ENCODE measurements at places on chromosomes 5 and 9.

DNA sequence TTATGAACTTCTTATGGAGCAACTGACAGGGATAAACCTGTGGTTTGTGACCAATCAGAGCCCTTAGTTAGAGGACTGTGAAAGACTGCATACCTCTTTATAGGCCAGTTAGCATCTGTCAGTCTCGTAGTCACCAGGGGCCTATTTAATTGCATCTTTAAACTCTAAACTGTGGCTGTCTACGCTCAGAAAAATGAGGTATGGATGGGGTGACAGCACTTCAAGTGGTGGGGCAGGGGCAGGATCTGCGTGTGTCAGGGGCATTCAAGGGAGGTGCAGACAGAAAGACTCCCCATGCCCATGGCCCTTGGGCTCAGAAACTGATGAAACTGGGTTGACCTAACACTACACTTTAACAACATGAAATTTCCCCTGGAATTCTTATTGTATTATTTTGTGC is 132.6 kb upstream of the TBCA start:
- no peak for DNase-seq

GRCh38 chr9:87950765-87951488 is 23.4 kb downstream of the CDK20 start:
- no peak for DNase-seq

- DNase-seq = no peak
Measured at GRCh38 chr9:126321742-126322141, 4.9 kb upstream of the MVB12B start.

DNA sequence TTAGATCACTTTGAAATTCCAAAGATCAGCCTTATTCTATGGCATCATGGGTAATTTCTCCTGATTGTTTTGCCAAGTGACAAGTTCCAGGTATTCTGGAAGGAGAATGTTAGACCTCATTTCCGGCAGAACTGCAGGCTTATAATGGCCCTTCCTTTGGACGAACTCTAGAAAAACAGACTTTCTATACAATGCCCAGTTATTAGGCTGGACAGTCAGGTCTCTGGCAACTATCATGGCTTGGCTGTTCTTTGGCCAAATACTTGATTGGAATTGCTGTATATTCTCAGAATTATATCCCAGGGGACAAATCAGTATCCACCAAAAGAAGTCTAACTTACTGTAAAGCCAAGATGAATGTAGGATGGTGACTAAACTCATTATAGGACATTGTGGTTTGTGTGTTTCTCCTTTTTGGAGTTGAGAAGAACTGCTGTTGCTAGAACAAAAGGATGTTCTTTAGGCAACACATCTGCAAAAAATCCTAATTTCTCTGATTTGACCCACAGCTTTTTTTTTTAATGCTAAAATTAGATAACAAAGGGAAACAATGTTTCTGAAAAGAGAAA is 69.0 kb downstream of the ADAMTSL1 start:
- DNase-seq = no peak

DNA sequence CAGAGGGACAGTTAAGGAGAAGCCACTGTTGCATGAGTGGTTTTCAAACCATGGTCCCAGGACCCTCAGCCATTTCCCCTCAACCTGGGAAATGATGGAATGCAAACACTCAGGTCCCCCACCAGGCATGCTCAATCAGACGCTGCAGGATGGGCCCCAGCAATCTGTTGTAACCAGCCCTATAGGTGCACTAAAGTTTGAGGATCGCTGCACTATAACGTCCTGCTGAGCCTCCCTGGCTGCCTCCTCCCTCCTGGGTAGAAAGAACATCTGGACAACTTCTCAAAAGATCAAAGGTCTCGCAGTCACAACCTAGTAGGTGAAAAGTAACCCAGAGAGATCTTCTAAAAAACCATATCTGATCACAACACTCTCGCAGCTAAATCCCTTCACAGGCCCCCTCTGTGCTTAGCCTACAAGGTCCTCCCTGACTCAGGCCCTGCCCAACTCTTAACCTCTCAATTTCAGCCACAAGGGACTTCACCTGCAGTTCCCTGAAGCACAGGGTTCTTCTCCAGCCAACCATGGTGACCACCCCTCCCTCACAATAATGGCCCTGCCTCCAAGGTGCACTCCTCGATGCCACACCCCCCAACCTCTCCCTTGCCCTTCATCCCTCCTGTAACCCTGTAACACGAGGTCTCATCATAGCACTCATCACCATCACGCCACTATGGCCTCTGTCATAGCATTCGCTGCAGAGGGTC is 3.5 kb downstream of the SHB start:
- no peak for DNase-seq

- no peak for DNase-seq
Measured at GRCh38 chr9:18806232-18807080, 226.6 kb downstream of the SAXO1 start.

- DNase-seq = no peak
Measured at GRCh38 chr5:170625221-170626165, 121.7 kb downstream of the KCNIP1 start.

DNA sequence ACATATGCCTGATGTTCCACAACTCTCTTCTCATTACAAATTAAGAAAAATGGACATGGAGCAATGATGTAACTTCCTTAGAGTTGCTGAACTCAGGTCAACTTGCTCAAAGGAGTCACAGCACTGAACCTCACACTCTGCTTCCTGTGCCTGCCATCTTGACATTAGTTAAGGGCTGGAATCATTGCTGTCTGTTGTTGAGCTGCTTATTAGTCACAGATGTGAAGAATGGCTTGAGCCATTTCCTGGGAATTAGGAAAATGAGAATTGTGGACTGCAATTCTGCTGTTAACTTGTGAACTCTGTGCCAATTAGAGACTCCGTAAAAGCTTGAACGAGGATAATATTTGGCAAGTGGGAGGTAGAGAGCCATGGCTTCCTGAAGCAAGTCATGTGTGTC is 212.0 kb downstream of the ADAMTS12 start:
- DNase-seq = no peak

- DNase-seq = no peak
Measured at GRCh38 chr9:12935714-12936113, 160.9 kb downstream of the LURAP1L start.

- no peak for DNase-seq
Measured at GRCh38 chr5:127601111-127601510, 47.8 kb upstream of the CTXN3 start.

GRCh38 chr5:165407352-165407751 is 1901.9 kb downstream of the MAT2B start:
- no peak for DNase-seq

DNA sequence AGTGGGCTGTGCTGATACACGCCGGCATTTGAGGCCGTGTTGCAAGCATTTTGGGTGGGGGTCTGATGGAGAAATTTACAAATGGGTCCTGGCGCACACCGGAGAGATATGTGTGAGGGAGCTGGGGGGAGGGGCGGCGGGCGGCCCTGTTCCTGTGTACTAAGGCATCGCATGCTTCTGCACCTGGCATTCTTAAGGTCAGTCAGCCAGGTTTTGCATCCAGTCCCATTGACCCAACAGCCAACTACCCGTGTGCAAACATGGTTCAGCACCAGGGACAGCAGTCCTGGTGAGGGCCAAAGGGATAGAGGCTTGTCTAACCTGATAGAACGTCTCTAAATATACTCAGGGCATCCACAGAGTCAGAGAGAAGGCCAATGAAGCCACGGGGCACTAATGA is 839 bp downstream of the GABRG2 start:
- DNase-seq = no peak

- DNase-seq = no peak
Measured at GRCh38 chr5:27140831-27141230, 102.4 kb upstream of the CDH9 start.

DNA sequence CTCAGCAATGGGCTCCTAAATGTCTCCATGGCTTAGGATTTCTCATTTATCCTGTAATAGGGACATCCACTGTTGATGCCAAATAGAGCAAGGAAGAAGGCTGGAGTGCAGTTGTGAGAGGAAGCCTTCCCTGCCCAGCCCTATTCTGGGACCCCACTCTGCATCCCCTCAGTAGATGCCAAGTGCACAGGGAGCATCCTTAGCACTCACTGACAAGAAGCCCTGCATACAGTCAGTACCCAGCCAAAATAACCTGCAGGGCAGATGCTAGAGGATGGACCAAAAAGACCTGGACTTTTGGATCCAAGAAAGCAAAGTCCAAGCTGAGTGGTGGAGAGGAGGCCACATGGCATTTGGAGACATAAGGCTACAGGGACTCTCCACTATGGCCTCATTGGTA is 113.5 kb upstream of the SPOCK1 start:
- no peak for DNase-seq

DNA sequence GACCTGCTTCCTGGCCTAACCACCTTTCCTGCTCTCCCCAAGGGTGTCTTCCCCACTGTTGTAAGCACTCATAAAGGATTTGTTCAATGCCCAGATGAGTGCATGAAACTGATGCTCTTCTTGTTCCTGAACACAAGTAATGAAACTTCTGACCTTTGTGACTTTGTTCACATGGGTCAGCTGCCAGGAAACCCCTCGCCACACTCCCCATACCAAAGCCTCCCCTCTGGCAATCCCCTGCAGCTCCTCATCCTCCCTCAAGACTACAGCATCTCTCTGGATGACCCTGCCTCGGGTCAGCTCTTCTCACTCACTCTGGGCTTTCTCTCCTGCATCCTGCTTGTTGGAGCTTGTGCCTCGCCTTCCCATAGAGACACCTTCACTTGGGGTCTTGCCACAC is 72.2 kb upstream of the SPTLC1 start:
- no peak for DNase-seq

GRCh38 chr5:171801839-171802238 is 16.2 kb downstream of the SMIM23 start:
- DNase-seq = no peak

- DNase-seq = no peak
Measured at GRCh38 chr5:172715421-172715780, 55.6 kb downstream of the DUSP1 start.

- no peak for DNase-seq
Measured at GRCh38 chr9:33263131-33264002, 1.1 kb downstream of the BAG1 start.

- no peak for DNase-seq
Measured at GRCh38 chr9:93094658-93095204, 1.3 kb upstream of the CARD19 start.

- peak; percentile 36 for DNase-seq
Measured at GRCh38 chr9:86947146-86948073, at the start of gene GAS1. GAS1 (minus strand) TSS chr9:86947506; CDS start chr9:86946779, 727 bp downstream.

- no peak for DNase-seq
Measured at GRCh38 chr5:123559434-123559775, 47.4 kb downstream of the CSNK1G3 start.

DNA sequence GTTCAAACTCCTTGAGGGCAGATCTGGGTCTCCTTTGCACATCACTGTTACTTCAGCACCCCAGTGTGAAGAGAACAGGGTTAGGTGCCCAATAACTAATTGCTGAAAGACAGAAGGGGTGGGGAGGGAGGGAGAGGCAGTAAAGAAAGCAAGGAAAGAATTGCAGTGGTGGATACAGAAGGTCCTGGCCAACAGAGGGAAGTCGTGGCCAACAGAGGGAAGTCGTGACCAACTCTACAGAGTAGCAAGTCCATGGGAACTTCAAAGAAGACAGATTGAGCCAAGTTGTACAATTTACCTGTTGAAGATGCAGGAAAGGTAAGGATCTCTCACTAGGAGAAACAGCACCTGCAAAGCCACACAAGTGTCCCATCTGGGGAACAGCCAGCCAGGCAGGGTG is 27.0 kb downstream of the CCNJL start:
- DNase-seq = no peak

DNA sequence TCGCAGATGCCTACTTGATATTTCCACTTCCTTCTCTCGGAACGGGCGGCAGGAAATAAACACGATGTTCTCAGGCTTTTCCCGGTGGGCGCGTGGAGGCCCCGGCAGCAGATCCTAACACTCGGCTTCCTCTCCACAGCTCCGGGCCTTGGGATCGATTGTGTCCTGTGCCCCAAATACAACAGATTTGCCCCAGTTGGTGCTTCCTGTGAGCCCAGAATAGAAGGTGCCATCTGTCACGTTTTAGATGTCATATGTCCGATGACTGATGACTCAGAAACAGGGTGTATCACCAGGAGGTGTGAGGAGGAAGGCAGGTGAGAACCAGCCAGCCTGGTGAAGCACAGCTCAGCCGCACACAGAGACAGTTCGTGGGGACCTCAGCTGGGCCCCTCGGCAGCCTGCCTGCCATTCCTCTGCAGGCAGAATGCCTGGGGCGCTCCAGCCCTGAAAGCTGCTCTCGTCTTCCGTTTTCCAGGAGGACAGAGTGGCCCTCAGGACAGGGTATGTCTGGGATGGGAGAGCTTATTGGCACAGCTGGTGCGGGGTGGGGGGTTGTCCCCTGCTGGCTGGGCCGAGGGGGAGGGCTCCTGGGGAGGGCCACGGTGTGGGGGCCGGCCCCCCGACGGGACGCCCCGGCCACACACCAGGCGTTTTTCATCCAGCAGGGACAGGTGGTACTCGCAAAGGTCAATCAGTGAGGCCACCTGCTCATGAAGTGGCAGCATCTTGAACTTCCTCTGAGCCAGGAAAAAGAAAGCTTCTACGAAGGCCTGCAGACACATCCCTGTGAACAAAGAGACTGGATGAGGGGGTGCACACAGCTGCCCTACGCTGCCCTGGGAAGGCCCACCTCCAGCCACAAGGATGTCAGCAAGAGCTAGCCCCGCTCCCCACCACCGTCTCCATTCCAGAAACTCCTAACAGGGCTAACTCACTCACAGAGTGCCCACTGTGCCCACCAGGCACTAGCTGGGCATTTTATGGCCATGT is 171.0 kb downstream of the DAB2IP start:
- no peak for DNase-seq

DNA sequence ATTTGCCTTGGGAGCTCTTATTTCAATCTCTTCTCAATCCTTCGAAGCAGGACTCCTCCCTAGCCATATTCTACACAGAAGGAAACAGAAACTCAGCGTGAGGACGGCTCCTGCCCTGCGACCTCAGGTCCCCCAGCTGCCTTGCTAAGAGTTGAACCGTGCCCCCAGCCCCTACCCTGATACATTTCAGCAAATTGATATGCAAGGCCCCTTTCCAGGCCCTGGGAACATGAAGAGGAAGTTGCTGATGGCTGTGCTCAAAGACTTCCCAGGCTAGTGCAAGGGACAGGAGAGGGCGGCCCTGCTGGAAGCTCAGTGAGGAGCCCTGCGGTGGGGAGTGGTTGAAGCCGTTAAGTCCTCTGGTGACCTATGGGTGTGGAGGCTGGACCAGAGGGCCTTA is 41.5 kb downstream of the BOD1 start:
- DNase-seq = no peak
